ENCODE measurements at places on chromosomes 1 and 21.

GRCh38 chr1:16162163-16162822 is 6.4 kb upstream of the EPHA2 start:
- no peak for ATAC-seq

- no peak for ATAC-seq
These were observed 100.7 kb upstream of the KIF26B start for GRCh38 chr1:245054105-245054504.

GRCh38 chr1:71232166-71232763 is 151.4 kb upstream of the ZRANB2 start:
- no peak for ATAC-seq

DNA sequence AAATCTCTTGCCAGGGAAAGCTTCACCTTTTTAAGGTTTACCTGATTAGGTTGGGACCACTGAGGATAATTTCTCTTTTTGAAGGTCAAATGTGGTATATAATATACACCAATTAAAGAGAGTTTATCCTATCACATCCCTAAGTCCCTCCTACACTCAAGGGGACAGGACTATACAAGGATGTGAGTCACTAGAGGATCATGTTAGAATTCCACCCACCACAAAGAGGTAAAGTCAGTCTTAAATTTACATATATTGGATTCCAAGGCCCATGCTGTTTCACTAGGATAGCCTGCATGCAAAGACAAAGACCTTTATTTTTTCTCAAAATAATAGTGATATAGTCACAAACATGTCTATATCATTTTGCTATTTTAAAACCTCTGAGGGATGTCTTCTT is 164.4 kb downstream of the GIPC2 start:
- no peak for ATAC-seq

GRCh38 chr1:57835620-57836019 is 411.8 kb upstream of the DAB1 start:
- no peak for ATAC-seq

DNA sequence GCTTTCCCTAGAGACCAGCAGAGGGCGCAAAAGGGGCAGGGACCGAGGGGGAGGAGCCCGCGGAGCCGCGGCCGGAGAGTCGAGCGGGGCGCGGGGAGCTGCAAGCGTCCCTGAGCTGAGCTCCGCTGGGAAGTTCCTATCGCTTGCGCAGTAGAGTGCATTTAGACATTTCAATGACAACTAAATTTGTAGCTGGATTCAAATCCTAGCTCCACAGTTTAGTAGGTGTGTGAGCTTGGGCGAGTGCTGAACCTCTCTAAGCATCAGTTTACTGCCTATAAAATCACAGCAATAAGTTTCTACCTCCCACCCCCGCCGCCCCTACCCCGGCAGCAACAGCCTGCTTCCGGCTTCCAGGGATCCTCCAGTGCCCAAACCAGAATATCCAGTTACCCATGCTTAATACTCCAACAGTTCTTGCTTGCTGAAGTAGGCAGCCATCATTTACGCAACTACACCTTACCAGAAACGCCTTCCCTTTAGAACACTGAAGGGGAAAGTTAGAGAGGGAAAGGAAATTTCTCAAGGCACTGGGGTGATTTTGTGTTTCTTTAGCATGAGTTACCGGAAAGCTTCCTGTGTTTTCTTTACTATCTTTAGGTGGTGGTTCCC is 9.1 kb downstream of the TLR5 start:
- peak; percentile 85 for ATAC-seq

GRCh38 chr1:230359992-230360668 is 66.0 kb downstream of the PGBD5 start:
- no peak for ATAC-seq

- ATAC-seq = no peak
These were observed 36.8 kb upstream of the PTBP2 start for GRCh38 chr1:96684744-96685143.

- ATAC-seq = peak; percentile 83
These were observed 141.7 kb upstream of the NRIP1 start for GRCh38 chr21:15206514-15206913.

- no peak for ATAC-seq
These were observed 887.1 kb downstream of the LRRIQ3 start for GRCh38 chr1:73310797-73311381.

All from stimulated activated memory B cell treated with anti-CD40 and anti-IgM and Interleukin-4, amounts not matched to agents 10 μg/mL and 1 μg/mL and 100 μg/mL, for 72 hours (primary cell).